ENCODE measurements at places on chromosomes 7 and 10.
A peak's percentile ranks its signal among the peaks of the same experiment; 100 is the strongest.

DNA sequence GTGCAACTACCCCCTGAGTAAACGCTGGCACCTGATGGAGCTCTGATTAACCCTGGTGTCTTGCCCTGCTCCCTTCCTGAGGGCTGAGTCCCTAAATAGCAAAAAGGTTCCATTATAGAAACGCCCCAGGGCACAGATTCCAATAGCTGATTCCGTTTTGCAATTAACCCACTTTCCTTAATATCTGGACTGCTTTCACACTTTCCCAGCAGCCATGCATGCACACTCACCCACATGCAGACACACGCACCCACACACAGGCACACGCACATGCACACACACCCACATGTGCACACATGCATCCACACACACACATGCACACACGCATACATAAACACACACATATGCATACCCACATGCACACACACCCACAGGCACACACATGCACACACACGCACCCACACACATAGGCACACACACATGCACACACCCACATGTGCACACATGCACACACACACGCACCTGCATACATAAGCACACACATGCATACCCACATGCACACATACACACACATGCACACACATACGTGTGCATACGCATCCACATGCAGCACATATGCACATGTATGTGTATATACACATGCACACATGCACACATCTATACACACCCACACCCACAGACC lies 129.3 kb downstream of the PAXIP1 start:
- no peak for DNase-seq

GRCh38 chr10:73920089-73920488 lies 9.2 kb downstream of the PLAU start:
- DNase-seq, result peak; percentile 42

GRCh38 chr10:76282061-76283025 lies 850.9 kb downstream of the LRMDA start:
- DNase-seq, result no peak

DNA sequence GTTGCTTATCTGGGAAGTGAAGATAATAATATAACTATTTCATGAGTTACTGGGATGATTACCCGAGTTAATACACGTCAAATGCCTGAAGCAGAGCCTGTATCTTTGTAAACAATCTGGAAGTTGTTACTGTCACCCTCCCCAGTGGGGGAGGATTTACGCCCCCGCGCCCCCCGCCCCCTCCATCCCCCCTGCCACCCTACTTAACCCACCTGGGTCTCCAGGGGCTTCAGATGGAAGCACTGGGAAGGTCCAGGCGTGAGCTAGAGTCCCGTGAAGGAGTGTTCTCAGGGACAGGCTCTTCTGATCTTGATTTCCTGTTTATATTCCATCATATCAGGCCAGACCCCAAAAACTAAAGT lies 691 bp upstream of the PPA1 start:
- no peak for DNase-seq

- no peak for DNase-seq
These were observed at the start of gene CRYGN for GRCh38 chr7:151439855-151440798. TSS of gene CRYGN (minus strand) at chr7:151440141. CDS start at chr7:151439917, 224 bp downstream.

Measured in fibroblast of mammary gland (primary cell).